ENCODE measurements at places on chromosomes 16 and 17.

GRCh38 chr17:73203788-73204479 lies 11.1 kb downstream of the COG1 start:
- DNase-seq, result no peak

GRCh38 chr17:58312829-58313228 lies 15.8 kb downstream of the TSPOAP1 start:
- no peak for DNase-seq

GRCh38 chr17:62162898-62163297 lies 97.8 kb upstream of the MED13 start:
- DNase-seq, result no peak

DNA sequence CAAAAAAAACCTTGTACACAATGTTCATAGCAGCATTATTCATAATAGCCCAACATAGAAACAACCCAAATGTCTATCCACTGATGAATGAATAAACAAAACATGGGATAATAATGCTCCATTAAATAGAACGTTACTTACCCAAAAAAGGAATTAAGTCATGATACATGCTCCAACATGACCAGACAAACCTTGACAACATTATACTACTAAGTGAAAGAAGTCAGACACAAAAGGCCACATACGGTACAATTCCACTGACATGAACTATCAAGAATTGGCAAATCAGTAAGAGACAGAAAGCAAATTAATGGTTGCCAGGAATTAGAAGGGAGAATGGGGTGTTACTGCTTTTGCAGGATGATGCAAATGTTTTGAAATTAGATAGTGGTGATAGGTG lies 193.8 kb upstream of the SHISA6 start:
- DNase-seq, result no peak

- no peak for DNase-seq
These were observed 60.5 kb downstream of the RAP1GAP2 start for GRCh38 chr17:2856727-2857126.

DNA sequence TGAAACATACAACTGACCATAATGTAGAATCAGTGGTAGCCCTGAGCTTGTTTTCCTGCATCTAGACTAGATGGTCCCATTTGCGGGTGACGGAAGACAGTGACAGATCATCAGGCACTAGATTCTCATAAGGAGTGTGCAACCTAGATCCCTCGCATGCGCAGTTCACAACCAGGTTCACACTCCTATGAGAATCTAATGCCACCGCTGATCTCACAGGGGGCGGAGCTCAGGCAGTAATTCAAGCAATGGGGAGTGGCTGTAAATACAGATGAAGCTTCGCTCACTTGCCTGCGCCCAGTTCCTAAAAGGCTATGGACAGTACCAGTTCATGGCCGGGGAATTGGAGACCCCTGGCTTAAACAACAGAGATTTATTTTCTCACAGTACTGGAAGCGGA lies 656.3 kb downstream of the HS3ST4 start:
- DNase-seq, result no peak

DNA sequence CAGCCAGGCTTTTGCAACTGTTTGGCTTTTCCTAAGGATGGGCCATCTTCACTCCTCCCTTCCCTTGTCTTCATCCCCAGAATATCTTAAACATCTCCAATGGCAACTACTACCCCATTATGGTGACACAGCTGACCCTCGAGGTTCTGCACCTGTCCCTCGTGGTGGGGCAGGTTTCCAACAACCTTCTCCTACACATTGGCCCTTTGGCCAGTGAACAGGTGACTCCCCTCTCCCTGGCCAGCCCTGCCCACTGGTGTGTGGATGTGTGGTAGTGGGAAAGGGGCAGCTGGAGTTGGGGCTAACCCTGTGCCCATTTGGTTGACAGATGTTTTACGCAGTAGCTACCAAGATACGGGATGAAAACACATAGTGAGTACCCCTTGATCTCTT lies 4.7 kb downstream of the TMEM106A start:
- no peak for DNase-seq

DNA sequence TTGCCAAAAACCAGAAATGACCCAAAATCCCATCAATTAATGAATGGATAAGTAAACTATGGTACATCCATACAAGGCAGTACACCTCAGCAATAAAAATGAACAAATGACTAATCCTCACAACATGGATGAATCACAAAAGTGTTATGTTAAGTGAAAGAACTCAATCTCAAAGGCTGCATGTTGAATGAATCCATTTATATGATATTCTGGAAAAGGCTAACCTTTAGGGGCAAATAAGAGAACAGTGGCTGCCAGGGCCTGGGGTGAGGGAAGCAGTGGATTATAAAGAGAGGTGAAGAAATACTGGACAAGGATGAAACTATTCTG lies 46.1 kb upstream of the MSI2 start:
- DNase-seq, result no peak

DNA sequence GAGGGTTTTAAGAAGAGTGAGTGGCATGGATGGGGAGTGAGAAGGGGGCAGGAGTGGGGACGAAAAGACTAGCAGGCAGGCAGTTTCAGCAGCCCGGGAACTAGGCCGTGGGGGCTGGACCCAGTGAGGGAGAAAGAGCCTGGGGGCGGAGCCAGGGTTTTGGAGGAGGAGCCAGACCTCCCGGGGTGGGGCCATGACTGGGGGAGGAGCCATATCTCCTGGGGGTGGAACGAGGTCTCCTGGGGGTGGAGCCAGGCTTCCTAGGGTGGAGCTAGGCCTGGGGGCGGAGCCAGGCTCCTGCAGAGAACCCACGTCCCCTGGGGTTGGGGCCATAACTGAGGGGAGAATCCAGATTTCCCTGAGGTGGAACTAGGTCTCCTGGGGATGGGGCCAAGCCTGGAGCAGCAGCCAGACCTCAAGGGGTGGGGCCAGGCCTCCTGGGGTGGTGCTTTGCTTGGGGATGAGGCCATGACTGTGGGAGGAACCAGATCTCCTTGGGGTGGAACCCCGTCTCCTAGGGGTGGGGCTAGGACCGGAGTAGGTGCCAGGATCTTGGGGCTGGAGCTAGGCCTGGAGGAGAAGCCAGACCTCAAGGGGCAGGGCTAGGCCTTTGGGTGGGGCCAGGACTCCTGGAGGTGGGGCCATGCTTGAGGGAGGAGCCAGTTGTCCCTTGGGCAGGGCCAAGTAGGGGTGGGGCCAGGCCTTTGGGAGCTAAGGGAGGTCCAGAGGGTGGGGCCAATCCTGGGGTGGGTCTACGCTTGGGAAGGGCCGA lies 41.7 kb upstream of the JPH3 start:
- peak; percentile 64 for DNase-seq

DNA sequence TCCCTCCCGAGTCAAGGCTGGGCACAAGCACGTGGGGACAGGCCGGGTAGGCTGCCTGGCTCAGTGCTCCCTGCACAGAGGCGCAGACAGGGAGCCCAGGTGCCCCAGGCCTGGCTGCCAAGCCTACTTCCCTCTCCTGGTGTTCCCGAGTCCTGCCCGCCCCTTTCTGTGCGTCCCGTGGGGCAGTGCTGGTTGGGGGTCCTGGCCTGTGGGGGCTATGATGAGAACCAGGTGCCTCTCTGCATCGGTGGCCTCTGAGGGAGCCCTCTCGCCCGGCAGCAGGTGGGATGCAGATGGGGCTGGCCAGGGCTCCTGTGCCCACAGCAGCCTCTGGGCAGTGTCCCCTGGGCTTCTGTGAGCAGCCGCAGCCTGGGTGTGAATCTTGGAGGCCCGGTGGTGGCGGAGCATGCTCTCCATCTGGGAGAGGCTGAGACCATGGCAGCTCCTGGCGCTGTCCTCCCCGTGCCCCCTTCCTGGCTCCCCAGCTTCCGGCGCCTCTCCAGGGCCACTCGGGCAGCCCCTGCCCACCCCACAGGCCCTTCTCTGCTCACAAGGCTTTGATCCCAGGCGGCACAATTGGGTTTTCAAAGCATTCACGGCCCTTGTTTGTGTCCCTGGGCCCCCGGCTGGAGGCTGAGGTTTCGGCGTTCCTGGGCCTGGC lies 7.2 kb downstream of the CENPX start:
- no peak for DNase-seq

- DNase-seq, result no peak
These were observed 191.7 kb upstream of the RBFOX1 start for GRCh38 chr16:7140899-7141298.

DNA sequence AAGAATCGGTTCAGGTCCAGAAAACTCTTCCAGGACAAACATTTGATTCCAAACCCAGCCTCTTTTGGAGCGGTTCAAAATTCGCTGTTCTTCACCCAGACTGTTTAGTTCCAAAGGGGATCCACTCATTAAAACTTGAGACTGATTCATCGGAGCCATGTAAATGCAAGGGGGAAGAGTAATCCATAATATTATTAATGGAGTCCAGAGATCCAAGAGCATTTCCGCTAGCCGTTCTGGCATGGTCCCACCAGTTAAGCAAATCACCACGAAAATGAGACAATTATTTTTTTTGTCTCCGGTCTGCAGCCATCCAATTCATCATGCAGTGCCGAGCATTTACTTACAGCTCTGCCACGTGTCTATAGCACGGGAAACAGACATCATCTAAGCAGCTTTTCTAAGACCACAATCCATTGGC lies 15.1 kb downstream of the CDH8 start:
- DNase-seq, result no peak

GRCh38 chr17:61414936-61415251 lies 15.3 kb downstream of the TBX2 start:
- no peak for DNase-seq

DNA sequence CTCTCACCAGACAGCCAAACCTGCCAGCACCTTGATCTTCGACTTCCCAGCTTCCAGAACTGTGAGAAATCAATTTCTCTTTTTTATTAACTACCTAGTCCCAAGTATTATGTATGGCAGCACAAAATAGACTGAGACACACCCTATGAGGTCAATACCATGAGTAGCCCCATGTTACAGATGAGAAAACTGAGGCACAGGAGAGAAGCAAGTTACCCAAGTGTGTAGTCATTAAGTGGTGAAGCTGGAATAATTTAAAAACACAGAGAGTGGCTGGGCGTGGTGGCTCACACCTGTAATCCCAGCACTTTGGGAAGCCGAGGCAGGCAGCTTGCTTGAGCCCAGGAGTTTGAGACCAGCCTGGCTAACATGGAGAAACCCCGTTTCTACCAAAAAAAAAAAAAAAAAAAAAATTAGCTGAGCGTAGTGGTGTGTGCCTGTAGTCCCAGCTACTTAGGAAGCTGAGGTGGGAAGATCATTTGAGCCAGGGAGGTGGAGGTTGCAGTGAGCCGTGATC lies 4.9 kb downstream of the NQO1 start:
- no peak for DNase-seq

DNA sequence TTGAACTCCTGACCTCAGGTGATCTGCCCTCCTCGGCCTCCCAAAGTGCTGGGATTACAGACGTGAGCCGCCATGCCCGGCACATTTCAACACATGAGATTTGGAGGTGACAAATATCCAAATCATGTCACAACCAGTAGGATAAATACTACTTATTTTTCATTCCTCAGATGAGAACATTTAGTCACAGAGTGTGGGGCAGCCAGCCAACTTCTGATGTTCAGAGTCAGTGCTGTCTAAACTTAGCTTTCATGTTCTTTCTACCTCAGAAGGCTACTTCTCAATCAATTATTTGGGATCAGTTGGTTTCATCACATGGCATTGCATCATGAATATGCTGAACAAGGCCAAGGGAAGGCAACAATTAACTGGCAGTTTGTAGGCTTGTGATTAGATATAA lies 134.5 kb downstream of the CDH13 start:
- DNase-seq, result no peak

GRCh38 chr17:3732210-3732621 lies 8.5 kb downstream of the HASPIN start:
- no peak for DNase-seq

DNA sequence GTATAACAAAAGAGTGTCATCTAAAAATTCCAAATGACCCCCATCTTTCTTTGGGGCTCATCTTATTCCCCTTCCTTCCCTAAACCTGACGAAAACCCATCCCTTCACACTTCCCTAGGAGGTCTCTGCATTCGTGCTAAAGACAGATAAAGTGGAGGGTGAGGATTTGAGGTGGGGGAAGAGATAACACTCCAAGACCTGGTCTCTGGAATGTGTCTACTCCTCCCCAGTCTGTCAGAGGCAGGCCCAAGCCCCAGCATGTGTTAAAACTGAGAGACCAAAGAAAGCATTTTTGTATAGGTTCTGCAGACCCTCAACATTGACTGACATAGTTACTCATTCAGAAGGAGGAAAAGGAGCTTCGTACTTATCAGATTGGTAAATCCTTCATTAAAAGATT lies 11.0 kb upstream of the LHX1 start:
- no peak for DNase-seq

DNA sequence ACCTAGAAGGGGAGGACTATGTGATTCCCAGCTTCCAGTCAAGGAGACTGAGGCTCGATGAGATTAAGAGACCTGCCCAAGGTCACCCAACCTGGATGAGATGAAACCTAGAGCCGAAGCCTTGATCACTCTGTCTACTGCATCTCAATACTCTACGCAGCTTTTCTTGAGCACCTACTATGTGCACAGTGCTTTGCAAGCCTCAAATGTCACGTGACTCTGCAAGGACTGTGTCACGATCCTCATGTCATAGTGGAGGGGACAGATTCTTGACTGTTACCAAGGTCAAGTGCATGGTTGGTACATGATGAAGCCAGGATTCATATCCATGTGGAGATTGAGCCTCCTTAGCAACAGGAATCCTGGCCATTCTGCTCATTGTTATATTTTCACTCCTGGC lies 14.7 kb downstream of the BCO1 start:
- DNase-seq, result no peak

- peak; percentile 73 for DNase-seq
These were observed 16.3 kb downstream of the PIK3R5 start for GRCh38 chr17:8949061-8949661.

DNA sequence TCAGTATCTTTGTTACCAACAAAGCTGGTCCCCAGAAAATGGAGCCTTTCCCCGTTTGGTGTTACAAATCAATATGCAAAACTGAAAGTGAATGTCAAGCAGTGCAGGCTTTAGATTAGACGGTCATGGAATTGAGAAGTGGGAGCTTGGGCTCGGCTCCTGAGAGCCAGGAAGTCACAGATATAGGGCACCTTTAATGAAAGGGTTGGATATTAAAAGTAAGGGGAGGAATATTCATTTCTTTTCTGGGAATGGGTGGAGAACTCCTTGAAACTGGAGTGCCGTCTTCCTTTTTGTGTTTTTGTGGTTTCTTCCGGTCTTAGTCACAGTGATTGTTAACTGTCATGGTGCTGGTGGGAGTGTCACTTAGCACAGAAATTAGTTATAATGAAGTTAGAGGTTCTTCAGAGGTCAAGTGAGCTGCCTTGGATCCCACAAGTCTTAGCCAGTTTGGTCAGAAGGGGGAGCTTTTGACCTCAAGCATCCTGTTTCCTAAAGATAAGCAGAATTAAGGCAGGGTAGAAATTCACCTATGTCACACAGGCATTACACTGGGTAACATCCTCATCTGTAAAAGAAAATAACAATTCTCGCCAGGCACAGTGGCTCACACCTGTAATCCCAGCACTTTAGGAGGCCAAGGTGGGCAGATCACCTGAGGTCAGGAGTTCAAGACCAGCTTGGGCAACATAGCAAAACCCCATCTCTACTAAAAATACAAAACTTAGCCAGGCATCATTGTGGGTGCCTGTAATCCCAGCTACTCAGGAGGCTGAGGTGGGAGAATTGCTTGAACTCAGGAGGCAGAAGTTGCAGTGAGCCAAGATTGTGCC lies 9.6 kb upstream of the EIF1 start:
- peak; percentile 77 for DNase-seq

Measured in activated CD8-positive, alpha-beta memory T cell treated with anti-CD3 and anti-CD28 coated beads for 24 hours (primary cell).